HuH-7 (cell line): ENCODE measurements at places on chromosomes 5 and 9.

GRCh38 chr5:58902305-58902704, 319.4 kb downstream of the RAB3C start:
- no peak for DNase-seq

- no peak for DNase-seq
Observed at GRCh38 chr5:76483433-76483832, 80.3 kb downstream of the IQGAP2 start.

- DNase-seq = no peak
Observed at GRCh38 chr9:120642129-120642770, 62.3 kb upstream of the CDK5RAP2 start.

DNA sequence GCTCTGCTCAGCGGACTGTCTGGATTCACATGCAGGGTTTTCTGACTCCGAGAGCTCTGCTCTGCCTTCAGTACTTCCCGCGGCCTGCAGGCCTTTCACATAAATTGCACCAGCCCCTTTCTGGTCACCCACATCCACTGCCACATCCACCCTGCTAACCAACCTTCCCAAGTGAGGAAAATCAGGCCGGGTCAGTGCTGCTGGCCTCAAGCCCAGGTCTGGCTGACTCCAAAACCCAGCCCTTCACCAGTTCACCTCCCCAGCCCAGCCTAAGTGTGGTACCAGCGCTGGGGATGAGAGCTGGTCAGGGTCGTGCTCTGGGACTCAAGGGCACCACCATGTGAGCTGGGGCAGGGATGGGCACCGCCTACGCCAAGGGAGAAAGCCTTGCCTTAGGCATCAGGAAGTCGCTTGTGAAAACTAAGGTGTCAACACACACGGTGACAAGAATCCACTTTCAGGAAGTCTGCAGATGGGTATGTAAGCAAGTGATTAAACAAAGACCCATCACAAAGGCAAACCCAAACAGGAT, 12.3 kb downstream of the LMAN2 start:
- no peak for DNase-seq
